ENCODE measurements at places on chromosomes 2 and 18. TPM values are rescaled to one million over a fixed set of nuclear protein-coding genes. Genes with fewer than 3 reads are reported as not detected.

- no peak overlapping the region for H3K27ac ChIP-seq
- no peak for DNase-seq
- H3K27me3 ChIP-seq: peaks cover 9% of the 10 kb centered on the region
Measured at GRCh38 chr2:73172963-73173362, 29.4 kb upstream of the NOTO start.

DNA sequence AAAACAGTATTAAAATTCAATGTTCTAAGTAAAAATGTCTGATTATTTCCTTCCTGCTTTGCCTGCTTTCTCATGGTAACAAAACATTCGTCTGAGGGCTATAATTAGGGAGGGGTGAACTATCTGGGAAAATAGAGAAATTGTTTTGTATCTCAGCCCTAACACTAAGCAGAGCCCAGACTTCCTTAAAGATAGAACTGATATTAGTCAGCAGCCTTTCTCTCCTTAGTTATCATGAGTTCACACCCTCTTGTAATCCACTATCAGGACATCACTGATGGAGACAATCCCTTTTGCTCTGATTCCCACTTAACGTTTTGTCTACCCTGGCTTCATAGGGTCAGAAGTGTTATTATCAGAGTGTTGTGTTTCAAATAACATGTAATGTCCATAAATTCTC is 701.1 kb upstream of the ZEB2 start:
- H3K27ac ChIP-seq: no peak overlapping the region
- no peaks in the 10 kb centered on the region for H3K27me3 ChIP-seq
- DNase-seq: no peak
- no peaks in the 10 kb centered on the region for H3K36me3 ChIP-seq
- no peaks in the 10 kb centered on the region for H3K4me1 ChIP-seq

ARL5A gene
- 65.9 TPM for total RNA-seq

GALM gene
- total RNA-seq: 12.7 TPM

IMPA2 gene
- total RNA-seq: 143 TPM

Measured in esophagus muscularis mucosa (tissue), 4 donors.